T-helper 17 cell (primary cell): ENCODE measurements at places on chromosomes 11 and 22. TPM values are rescaled to one million over a fixed set of nuclear protein-coding genes. Genes with fewer than 3 reads are reported as not detected.

MACROD1 gene
- total RNA-seq = 7.5 TPM

GRCh38 chr22:24095826-24096757, 85.0 kb downstream of the CABIN1 start:
- H3K27me3 ChIP-seq = no peaks in the 10 kb centered on the region
- DNase-seq = no peak
- H3K36me3 ChIP-seq = peaks cover 5% of the 10 kb centered on the region
- no peaks in the 10 kb centered on the region for H3K4me1 ChIP-seq
- H3K4me3 ChIP-seq = no peak overlapping the region

- DNase-seq = no peak
- H3K36me3 ChIP-seq = peaks cover 2% of the 10 kb centered on the region
- H3K4me1 ChIP-seq = peaks cover 7% of the 10 kb centered on the region
- H3K4me3 ChIP-seq = no peak overlapping the region
These were observed 519.8 kb downstream of the BRD1 start for GRCh38 chr22:49307870-49308269.

- DNase-seq = no peak
- H3K4me3 ChIP-seq = no peak overlapping the region
- peaks cover 6% of the 10 kb centered on the region for H3K4me1 ChIP-seq
- no peak overlapping the region for H3K27ac ChIP-seq
- H3K36me3 ChIP-seq = no peaks in the 10 kb centered on the region
These were observed 4.2 kb upstream of the SYT8 start for GRCh38 chr11:1830322-1831223.

DNA sequence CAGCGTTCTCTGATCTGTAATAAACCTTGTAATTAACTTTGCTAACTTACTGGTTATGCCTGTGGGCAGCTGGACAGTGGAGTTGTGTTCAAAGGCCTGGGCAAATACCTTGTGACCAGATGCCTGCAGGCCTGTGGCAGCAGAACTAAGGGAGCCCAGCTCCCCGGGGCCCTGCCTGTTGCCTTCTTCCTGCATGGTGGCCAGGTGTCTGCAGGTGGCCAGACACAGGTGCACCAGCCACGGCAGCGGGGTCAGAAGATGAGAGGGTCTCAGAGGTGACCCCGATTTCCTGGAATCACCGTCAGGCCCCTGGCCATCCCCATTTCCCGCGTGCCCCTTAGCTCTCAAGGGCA, 127.2 kb downstream of the OSBP2 start:
- H3K4me3 ChIP-seq = peak overlapping the region; percentile 74
- H3K27ac ChIP-seq = no peak overlapping the region
- no peak for DNase-seq
- peaks cover 16% of the 10 kb centered on the region for H3K36me3 ChIP-seq
